ENCODE measurements at places on chromosomes 6 and 20.

DNA sequence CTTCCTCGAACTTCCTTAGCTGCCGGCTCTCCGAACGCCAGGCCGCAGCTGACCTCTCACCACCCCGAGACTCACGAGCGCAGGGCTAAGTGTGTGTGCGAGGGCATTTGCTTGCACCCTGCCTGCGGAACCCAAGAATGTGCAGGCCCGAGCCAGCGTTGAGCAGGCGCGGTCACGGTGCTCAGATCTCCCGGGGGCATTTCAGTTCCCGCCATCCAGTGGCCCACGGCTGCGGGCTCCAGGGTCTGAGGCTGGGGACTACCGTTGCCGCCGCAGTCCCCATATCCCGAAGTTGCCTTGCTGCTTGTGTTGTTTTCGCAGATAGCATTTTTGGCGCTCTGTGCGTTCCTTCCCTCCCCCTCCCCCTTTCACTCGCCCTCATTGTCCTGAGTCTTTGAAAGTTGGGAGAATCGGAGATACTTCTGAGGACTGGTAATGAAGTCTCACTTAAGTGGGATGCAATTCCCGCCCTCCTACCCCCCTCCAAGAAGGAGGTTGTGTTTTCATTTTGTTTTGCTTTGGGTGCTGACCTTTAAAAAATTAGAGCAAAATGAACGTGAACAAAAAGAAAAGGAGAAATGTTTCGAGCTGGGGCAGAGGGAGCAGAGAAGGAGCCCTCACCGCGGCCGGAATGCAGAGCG lies 1.7 kb downstream of the NR2E1 start:
- peaks cover 55% of the 10 kb centered on the region for H3K4me1 ChIP-seq
- no peak for DNase-seq
- H3K36me3 ChIP-seq = no peaks in the 10 kb centered on the region

GRCh38 chr6:38703949-38704590 lies 1.1 kb upstream of the GLO1 start:
- no peak for DNase-seq
- no peaks in the 10 kb centered on the region for H3K36me3 ChIP-seq
- no peak overlapping the region for H3K4me3 ChIP-seq

DNA sequence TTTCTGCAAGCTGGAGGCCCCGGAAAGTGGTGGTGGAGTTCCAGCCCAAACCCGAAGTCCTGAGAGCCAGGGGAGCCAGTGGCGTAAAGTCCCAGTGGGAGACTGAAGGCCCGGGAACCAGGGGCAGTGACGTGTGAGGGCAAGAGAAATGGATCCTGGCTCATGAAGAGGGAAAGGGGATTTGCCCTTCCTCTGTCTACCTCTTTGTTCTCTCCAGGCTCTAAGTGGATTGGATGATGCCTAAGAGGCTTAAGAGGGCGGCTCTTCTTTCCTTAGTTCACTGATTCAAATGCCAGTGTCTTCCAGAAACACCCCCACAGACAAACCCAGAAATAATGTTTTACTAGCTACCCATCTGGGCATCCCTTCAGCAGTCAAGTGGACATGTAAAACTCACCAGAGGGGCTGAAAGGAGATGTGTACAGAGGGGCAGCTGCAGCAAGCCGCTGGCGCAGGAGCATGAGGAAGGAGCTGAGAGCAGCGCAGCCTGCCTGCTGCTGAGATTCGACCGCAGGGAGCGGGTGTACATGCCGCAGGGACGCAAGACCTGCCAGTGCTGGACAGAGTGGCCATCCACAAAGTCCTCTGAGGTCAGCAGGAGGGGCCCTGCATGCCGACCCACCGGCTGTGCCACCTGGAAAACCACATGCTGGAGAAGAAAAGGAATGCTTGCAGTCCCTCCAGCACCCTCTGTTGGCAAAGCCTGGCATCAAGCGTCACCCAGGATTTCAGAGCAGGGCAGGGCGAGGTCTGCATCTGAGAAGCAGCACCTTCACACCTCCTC lies 29.5 kb downstream of the CDYL start:
- peaks cover 16% of the 10 kb centered on the region for H3K4me1 ChIP-seq
- H3K27me3 ChIP-seq = no peaks in the 10 kb centered on the region
- no peak overlapping the region for H3K4me3 ChIP-seq
- H3K36me3 ChIP-seq = no peaks in the 10 kb centered on the region
- no peak overlapping the region for H3K27ac ChIP-seq
- DNase-seq = no peak

GRCh38 chr6:161922631-161923119 lies 648.8 kb upstream of the AGPAT4 start:
- no peak overlapping the region for H3K4me3 ChIP-seq
- no peaks in the 10 kb centered on the region for H3K36me3 ChIP-seq
- no peak for DNase-seq
- H3K4me1 ChIP-seq = peaks cover 10% of the 10 kb centered on the region

- no peak overlapping the region for H3K27ac ChIP-seq
- H3K36me3 ChIP-seq = peaks cover 6% of the 10 kb centered on the region
- DNase-seq = no peak
- H3K27me3 ChIP-seq = no peaks in the 10 kb centered on the region
- no peak overlapping the region for H3K4me3 ChIP-seq
Observed at GRCh38 chr6:160132297-160132637, 10.7 kb downstream of the SLC22A1 start.

DNA sequence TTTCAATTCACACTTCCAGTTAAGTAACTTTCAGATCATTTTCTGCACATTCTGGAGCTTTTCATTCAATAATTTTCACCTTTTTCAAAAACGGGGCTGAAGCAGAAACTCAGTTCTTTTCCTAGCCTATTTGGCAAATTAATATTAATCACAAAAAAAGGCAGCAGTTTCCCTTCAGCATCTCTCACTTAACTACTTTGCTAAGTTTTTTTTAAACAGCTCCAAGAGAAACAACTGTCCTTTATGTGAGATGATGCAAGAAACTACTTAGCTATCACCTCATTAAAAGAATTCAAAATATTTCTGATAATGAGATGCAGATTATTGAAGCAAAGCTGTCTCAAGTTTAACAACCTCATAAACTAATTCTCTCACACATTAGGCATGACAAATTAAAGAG lies 11.8 kb downstream of the CASS4 start:
- no peak for DNase-seq
- H3K27me3 ChIP-seq = no peaks in the 10 kb centered on the region
- no peak overlapping the region for H3K4me3 ChIP-seq
- no peak overlapping the region for H3K27ac ChIP-seq
- no peaks in the 10 kb centered on the region for H3K36me3 ChIP-seq

GRCh38 chr6:162964488-162965140 lies 236.8 kb downstream of the PACRG start:
- H3K36me3 ChIP-seq = no peaks in the 10 kb centered on the region
- H3K4me1 ChIP-seq = no peaks in the 10 kb centered on the region
- peak overlapping the region; percentile 32 for H3K27ac ChIP-seq
- H3K27me3 ChIP-seq = no peaks in the 10 kb centered on the region
- H3K4me3 ChIP-seq = no peak overlapping the region
- no peak for DNase-seq

DNA sequence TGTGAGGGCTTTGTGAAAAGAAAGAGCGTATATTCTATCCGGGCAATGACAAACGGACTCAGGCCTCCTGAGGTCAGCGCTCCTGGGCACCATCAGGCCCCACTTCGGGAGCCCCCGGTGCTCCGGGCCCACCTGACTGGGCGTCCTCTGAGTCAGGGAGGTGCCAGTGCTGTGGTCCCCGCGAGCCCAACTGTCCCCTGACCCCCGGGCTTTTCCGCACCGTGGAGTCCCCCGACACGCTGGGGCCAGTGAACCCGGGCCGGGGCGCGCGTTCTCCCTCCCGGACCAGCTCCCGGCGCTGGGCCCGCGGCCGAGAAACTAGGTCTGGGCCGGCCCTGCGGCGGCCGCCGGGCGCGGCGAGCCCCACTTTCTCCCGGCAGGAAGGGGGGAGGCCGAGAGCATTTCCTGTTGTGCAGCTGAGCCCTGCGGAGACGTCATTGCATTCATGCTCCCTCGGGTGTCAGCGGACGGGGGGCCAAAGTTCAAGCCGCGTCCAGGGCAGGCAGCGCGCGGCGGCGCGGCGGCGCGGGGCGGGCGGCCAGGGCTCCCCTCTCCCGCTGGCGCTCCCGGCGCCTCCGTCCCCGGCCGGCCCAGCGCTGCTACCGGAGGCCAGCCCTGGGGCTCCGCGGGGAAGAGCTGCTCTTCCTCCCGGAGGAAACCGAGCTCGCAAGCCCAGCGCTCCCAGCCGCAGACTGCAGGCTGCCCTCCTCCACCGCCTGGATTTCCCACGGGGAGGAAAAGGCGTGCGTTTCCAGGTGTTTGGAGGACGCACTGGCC lies 18.3 kb downstream of the HIVEP2 start:
- peaks cover 46% of the 10 kb centered on the region for H3K4me1 ChIP-seq
- H3K4me3 ChIP-seq = peak overlapping the region; percentile 51

- H3K36me3 ChIP-seq = no peaks in the 10 kb centered on the region
- DNase-seq = no peak
Observed at GRCh38 chr20:41133709-41134361, 3.5 kb upstream of the PLCG1 start.

DNA sequence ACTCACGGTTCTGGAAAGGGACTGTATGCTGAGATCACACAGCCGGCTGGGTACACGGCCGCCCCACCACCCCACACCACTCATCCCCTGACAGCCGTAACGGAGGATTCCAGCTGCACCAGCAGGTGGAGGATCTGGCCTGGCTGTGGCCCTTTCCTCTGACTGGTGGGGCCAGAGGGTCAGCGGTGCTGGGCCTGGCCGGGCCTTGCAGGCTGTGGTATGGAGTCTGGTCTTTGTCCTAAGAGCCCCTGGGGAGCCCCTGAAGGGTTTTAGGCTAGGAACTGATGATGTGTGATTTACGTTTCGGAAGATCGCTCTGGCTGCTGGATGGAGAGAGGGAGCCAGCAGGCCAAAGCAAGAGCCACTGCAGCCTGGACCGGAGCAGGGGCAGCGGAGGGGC lies 26.6 kb downstream of the NOL4L start:
- no peaks in the 10 kb centered on the region for H3K36me3 ChIP-seq
- peaks cover 30% of the 10 kb centered on the region for H3K27me3 ChIP-seq
- DNase-seq = no peak
- peaks cover 10% of the 10 kb centered on the region for H3K4me1 ChIP-seq

DNA sequence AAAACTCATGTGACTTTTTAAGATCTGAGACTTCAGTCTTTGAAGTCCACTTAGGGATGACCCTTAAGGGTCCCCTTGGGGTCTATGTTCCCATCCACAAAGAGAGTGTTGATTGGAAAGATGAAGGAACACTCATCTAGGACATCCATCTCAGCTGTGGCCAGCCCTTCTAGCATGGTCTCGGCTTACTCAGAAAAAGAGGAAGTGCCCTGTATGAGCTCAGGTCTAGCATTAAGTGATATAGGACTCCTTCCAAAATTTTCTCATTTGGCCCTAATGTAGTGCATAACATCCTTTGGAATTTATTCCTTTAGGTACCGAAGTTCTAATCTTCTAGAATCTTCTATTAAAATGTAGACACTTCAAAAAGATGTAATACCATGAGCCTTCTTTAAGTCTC lies 77.4 kb downstream of the NDUFAF5 start:
- no peaks in the 10 kb centered on the region for H3K36me3 ChIP-seq
- peaks cover 15% of the 10 kb centered on the region for H3K4me1 ChIP-seq
- DNase-seq = no peak
- peaks cover 7% of the 10 kb centered on the region for H3K27me3 ChIP-seq
- no peak overlapping the region for H3K27ac ChIP-seq

- H3K36me3 ChIP-seq = no peaks in the 10 kb centered on the region
- H3K27me3 ChIP-seq = no peaks in the 10 kb centered on the region
- H3K4me1 ChIP-seq = peaks cover 13% of the 10 kb centered on the region
- peak; percentile 96 for DNase-seq
- H3K4me3 ChIP-seq = peak overlapping the region; percentile 51
Observed at GRCh38 chr6:79869600-79870084, 77.7 kb downstream of the ELOVL4 start.

DNA sequence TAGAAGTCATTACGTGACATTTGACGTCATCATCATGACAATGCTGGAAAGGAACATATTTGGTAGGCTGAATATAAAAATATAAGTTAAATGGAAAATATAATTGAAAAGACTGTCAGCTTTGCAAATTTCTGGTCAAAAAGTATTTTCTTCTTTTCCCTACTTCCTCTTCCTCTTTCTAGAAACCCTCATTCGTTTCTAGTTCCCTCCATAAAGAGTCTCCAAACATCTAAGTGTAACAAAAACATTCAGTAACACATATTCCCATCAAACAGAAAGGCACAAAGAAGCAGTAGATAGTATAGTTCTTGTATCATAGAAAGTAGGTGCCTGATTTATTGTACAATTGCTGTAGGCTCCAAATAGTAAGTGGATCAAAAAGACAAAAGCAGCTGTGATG lies 150.8 kb upstream of the FAM83B start:
- H3K4me3 ChIP-seq = no peak overlapping the region
- no peaks in the 10 kb centered on the region for H3K27me3 ChIP-seq
- H3K36me3 ChIP-seq = no peaks in the 10 kb centered on the region
- no peak for DNase-seq
- no peaks in the 10 kb centered on the region for H3K4me1 ChIP-seq

DNA sequence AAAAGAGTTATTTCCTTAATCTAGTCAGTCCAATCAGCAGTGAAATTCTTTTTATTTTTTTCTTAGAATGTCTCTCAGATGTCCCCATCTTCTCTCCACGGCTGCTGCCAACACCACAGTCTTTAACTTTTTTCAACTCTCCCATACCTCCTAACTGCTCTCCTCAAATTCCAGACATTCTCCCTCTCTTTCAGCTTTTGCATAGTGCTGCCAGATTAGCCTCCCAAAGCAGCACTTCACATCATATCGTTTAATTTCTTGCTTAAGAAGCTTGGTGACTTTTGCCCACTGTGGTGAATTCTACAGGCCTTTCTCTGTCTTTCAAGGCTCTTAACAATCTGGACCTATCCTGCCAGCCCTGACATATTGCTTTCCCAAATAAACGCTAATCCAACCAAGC lies 233.4 kb downstream of the UST start:
- H3K27ac ChIP-seq = no peak overlapping the region
- no peaks in the 10 kb centered on the region for H3K36me3 ChIP-seq
- H3K27me3 ChIP-seq = no peaks in the 10 kb centered on the region
- no peak overlapping the region for H3K4me3 ChIP-seq

GRCh38 chr20:5216663-5217062 lies 89.9 kb downstream of the CDS2 start:
- peaks cover 22% of the 10 kb centered on the region for H3K4me1 ChIP-seq
- no peak for DNase-seq
- no peaks in the 10 kb centered on the region for H3K27me3 ChIP-seq
- H3K4me3 ChIP-seq = no peak overlapping the region

Measured in spleen (tissue), 13 donors.